ENCODE measurements at places on chromosomes 4 and X.

- DNase-seq, result no peak
These were observed 535.2 kb upstream of the FAT1 start for GRCh38 chr4:187258651-187259401.

GRCh38 chr4:123830930-123831329 is 434.3 kb downstream of the SPRY1 start:
- no peak for DNase-seq

DNA sequence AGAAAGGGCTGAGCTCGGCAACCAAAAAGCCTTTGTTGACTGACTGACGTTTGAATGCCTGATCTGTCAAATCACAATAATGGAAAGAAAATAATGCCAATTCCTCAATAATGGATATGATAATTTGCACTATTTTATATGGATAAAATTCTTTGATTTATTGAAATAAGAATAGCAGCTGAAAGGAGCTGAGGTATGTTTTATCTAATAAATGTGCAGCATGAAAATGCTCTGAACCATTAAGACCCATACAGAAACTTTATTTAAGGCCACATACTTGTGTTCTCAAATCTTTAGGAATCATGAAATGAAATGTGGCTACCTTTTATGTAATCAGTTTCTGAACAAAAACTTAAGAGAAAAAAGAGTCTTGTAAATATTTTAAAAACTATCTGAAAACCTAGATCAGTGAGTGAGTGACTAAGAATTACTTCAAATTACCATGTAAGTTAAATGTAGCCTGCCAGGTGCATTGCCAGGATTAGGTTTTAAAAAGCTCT is 69.8 kb downstream of the TMA16 start:
- no peak for DNase-seq

DNA sequence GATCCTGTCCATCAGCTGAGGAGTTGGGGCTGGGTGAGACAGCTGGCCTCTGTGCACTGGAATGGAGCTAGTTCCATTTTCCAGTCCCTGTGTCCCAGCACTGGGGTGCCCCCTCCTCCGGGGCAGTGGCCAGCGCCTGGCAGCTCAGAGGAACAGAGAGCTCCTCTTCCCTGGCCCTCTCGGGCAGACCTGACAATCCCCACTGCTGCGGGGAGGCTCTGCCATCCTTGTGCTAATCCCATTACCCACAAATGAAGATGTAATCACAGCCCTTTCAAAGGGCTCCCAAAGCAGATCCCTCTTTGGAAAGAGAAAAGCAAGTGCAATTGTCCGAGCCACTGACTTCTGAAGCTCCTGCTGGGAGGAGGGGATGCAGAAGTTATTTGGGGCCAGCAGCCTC is 75.1 kb upstream of the MSX1 start:
- no peak for DNase-seq

DNA sequence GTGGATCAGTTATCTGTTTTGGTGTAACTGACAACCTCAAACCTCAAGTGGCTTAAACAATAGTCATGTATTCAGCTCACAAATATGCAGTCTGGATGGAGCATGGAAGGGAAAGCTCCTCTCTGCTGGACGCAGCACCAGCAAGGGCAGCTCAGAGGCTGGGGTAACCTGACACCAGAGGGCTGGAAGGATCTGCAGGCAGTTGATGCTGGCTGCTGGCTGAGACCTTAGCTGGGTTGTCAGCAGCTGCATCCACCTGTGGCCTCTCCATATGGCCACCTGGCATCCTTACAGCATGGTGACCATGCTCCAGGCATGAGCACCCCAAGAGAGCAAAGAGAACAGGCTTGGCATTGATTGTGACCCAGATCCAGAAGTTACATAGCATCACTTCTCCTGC is 46.7 kb downstream of the ENPP6 start:
- no peak for DNase-seq

GRCh38 chrX:45740291-45740690 is 539.6 kb upstream of the DIPK2B start:
- no peak for DNase-seq

- DNase-seq, result no peak
These were observed 38.4 kb upstream of the CLNK start for GRCh38 chr4:10722957-10723356.

DNA sequence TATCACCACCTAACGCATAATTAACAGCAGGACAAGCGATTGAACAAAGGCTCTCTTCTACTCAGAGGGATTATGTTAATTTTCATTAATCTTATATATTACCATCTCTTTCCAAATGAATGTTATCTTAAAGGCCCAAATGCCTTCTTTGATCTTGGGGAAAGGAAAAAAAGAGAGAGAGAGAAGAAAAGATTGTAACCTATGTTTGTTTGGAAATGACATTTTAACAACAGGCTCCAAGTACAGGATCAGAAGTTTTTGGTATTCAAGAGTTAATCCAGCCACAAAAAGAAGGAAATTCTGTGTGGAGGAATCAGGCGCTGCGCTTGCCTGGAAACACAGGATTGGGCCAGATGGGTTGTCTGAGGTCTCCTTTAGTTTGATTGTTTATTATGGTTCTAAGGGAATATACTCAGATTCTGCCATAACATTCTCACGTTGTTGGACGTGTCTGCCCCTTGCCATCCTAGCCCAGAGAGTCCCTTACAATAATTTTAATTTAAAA is 100.7 kb upstream of the STX18 start:
- no peak for DNase-seq

GRCh38 chr4:88318751-88319350 is 34.5 kb upstream of the PPM1K start:
- DNase-seq, result no peak

- DNase-seq, result no peak
These were observed 254.2 kb upstream of the NWD2 start for GRCh38 chr4:36990128-36990872.

GRCh38 chr4:20356565-20356964 is 104.9 kb downstream of the SLIT2 start:
- no peak for DNase-seq

DNA sequence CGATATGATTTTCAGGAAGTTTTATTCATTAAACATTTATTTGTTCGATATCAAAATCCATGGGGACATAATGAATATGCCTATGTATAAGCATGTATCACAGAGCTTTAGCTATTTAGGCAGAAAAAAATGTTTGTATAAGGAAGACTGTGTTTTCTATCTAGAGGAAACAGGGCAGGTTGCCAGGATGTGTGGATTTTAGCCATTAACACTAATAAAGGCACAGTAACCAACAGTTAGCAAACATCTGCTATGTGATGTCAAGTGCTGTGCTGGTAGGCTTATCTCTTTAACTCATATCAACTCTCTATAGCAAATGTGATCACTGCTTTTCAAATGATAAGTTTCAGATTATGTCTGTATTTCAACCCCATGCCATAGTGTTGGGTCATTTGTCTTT is 708.9 kb upstream of the HS3ST1 start:
- DNase-seq, result no peak

DNA sequence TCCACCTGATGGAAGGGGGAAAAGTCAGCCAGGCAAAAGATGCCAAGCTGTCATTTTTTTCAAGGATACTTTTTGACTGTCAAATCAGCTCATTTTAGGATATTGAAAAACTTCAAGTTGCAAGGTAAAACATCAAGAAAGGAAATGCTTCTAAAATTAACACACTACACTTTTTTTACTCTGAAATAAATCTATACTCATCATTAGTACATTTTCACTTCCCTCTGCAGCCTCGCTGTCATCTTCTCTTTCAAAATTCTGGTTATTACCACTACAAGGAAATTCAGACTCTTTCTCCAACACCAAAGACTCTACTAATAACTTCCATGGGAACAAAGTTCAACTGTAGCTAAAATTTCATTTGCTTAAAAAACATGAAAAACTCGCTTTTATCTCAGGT is 41.6 kb downstream of the APBB2 start:
- DNase-seq, result no peak

DNA sequence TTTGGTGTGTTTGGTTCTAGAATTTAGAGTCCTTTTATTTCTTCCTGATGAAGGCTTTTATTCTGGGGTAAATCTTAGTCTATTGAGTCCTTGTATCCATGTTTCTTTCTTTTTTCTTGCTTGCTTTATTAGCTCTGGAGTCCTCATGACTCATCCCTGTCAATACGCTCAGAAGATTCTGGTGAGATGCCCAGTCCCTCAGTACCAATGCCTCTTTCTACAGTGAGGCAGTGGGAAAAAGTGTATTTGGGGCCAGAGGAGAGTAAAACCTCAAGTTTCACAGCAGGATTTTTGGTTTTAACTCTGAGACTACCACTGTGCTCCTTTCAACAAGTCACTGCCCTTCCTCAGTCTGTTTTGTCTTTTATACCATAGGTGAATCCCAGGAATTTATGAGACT is 368.0 kb downstream of the GBA3 start:
- no peak for DNase-seq

DNA sequence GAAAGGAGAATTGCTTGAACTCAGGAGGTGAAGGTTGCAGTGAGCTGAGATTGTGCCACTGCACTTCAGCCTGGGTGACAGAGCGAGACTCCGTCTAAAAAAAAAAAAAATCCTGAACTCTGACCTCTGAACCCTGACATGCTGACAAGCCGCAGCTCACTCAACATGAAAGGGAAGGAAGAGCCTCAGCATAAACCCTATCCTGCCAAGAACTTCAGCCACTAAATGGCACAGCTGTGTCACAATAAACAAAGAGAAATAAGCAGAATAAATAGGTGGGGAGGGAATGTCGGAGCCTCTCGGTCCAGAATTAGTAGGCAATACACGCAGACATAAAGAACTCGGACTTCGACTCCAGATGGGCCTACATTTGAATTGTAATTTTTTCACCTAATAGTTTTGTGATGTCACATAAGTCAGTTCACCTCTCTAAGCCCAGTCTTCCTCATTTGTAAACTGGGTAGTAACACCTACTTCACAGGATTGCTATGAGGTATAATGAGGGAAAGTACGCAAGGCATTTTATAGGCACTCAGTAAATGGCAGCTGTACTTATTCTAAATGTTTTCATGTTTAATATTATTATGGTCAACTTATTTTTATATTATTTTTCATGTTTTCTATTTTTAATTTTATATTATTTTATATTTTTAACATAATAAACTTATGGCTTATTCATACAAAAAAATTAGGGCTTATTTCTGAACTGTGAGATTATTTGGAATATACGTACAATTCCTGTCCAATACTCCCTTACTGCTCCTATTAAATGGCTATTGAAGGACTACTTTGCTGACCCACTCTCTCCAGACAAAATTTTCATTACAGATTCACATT is 243.4 kb downstream of the SCFD2 start:
- no peak for DNase-seq

- no peak for DNase-seq
These were observed 38.8 kb downstream of the MSN start for GRCh38 chrX:65706041-65706828.

- DNase-seq, result no peak
These were observed 8.3 kb upstream of the CD40LG start for GRCh38 chrX:136639506-136640176.

GRCh38 chr4:122163767-122164166 is 11.6 kb downstream of the BLTP1 start:
- no peak for DNase-seq

- no peak for DNase-seq
These were observed 801.9 kb downstream of the TECRL start for GRCh38 chr4:63607169-63607872.

- DNase-seq, result no peak
These were observed 42.1 kb upstream of the HOPX start for GRCh38 chr4:56723201-56723605.

DNA sequence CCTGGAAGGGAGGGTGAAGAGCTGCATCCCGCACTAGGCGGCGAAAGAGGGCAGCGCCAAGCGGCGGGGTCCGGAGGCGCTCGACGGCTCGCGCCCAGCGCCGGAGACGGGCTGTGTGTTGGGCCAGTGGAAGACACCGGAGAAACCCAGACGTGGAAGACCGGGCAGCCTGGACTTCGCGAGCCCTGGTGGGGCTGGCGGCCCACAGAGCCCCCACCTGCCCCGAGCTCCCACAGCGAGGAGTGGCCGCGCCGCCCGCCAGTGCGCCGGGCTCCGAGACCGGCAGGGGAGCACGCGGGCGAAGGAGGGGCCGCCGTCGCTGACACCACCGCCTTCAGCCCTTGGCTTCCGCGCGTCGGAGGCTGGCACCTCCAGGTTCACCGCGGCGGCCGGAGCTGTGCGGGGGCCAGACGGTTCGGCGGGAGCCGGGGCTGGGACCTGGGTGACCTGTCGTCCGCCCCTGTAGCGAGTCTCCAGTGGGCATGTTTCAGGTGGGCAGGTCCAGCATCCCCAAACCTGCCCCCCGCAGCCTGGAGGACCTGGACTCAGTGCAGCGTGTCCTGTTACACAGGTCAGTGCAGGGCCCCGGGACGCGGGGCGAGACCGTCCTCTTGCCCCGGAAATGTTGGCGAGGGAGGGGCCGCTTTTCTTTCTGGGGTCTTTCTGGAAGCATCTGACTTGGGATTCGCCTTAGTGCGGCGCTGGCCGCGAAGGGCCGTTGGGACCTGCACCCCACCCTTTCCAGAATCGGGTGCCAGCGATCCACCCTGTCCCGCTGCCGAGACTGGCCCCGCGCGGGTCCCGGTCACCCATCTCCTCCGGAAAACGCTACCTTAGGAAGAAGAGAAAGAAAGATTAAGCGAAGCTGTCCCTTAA is 9.6 kb upstream of the INTU start:
- DNase-seq, result no peak

GRCh38 chr4:85210353-85210752 is 243.9 kb upstream of the WDFY3 start:
- no peak for DNase-seq

- no peak for DNase-seq
These were observed 95.7 kb downstream of the DCLK2 start for GRCh38 chr4:150173982-150174398.

DNA sequence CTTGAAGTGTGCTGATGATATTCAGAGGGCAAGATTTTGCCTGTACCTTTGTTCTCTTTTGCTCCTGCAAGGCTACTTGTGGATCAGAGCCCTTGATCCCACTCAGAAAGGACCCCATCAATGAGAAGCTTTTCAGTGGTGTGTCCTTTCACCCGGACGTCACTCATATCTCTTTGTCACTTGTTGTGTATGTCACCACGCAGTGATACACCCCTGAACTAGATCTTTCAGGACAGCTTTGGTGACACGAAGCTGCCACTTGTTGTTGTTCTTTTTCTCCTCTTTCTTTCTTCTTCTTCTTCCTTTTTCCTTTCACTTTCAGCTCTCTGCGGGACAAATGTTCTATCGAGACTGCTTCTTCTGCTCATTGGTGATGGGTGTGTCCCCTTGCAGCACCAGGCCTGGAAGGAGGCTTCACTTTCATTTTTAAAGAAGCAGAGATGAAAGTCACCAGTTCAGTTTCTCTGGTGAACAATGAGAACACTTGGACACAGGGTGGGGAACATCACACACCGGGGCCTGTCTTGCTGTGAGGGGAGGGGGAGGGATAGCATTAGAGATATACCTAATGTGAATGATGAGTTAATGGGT is 83.6 kb downstream of the NBDY start:
- DNase-seq, result no peak

GRCh38 chr4:47494124-47494430 is 9.0 kb downstream of the ATP10D start:
- DNase-seq, result no peak

GRCh38 chr4:85430697-85431096 is 44.3 kb upstream of the ARHGAP24 start:
- no peak for DNase-seq

GRCh38 chr4:123363729-123364128 is 32.9 kb upstream of the SPRY1 start:
- no peak for DNase-seq

- DNase-seq, result no peak
These were observed 78.5 kb downstream of the MSN start for GRCh38 chrX:65745992-65746391.

Measured in stimulated activated CD8-positive, alpha-beta memory T cell treated with anti-CD3 and anti-CD28 coated beads, Interleukin-15, amount 100 ng/mL, for 24 hours (primary cell).